ENCODE measurements at places on chromosomes 6 and 20.

GRCh38 chr6:35731736-35732532, 4.9 kb upstream of the ARMC12 start:
- DNase-seq, result peak; percentile 89

GRCh38 chr20:60467771-60468170, 509.5 kb downstream of the CDH26 start:
- no peak for DNase-seq

DNA sequence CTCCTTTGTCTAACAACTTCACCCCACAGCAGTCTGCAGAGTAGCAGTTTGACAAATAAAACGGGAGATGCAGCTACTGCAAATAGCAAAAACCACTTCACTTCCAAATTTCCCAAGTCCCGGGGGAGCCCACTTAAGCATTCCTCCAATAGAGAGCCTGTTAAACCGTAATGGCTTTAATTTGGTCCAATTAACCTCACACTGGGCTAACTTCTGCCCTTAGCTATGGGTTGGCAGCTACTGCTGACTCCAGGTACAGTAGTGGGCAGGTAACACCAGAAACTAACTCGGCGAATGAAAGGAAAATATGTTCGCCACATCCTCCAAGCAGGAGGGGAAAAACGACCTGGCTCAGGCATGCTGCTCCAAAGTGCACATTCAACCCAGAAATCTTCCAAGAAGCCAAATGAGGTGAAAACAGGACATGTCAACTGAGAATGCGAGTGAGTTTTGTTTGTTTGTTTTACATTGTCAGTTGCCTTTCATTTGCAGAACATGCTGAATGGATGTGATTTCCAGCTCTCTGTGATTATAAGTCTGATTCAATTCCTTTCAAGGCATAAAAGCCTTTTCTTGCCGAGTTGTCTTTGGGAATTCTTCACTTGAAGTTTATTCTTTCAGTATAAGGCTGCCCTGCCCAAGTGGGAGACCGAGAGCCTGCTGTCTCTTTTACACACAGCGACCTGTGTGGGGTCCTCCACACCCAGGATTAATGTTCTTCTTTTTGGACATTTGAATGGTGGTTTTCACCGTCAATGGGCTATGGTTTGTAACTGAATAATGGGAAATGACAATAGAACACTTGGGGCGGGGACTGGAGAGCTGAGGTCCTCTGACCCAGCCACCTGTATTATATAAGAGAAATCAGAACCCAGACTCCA, 117.3 kb upstream of the ARMC2 start:
- no peak for DNase-seq

DNA sequence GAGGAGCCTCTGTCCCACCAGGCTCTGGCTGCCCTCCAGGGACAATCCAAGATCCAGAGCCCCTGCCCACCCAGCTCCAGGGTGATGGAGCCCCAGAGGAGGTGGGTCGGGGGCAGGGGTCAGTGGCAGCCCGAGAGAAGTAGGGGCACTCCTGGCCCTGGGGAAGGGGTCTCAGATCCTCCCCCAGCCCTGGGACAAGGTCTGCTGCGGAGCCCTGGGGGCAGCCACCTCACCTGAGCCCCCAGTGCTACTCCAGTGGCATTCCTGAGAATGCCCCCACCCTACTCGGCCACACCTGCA, 2.7 kb upstream of the LAMA5 start:
- no peak for DNase-seq

Measured in KBM-7 (cell line).